ENCODE measurements at places on chromosomes 13 and 19. TPM values are rescaled to one million over a fixed set of nuclear protein-coding genes. Genes with fewer than 3 reads are reported as not detected.

The MYH14 gene
- 28.5 TPM for total RNA-seq

The WDR88 gene
- total RNA-seq, result not detected

The SHD gene
- total RNA-seq, result 0.11 TPM

The FAM187B gene
- not detected for total RNA-seq

The TMEM238 gene
- total RNA-seq, result 22.8 TPM

The ZNF765 gene
- 9.6 TPM for total RNA-seq

The MPV17L2 gene
- 44.7 TPM for total RNA-seq

- DNase-seq, result no peak
Measured at GRCh38 chr19:18155095-18156087, 2.4 kb downstream of the PIK3R2 start.

DNA sequence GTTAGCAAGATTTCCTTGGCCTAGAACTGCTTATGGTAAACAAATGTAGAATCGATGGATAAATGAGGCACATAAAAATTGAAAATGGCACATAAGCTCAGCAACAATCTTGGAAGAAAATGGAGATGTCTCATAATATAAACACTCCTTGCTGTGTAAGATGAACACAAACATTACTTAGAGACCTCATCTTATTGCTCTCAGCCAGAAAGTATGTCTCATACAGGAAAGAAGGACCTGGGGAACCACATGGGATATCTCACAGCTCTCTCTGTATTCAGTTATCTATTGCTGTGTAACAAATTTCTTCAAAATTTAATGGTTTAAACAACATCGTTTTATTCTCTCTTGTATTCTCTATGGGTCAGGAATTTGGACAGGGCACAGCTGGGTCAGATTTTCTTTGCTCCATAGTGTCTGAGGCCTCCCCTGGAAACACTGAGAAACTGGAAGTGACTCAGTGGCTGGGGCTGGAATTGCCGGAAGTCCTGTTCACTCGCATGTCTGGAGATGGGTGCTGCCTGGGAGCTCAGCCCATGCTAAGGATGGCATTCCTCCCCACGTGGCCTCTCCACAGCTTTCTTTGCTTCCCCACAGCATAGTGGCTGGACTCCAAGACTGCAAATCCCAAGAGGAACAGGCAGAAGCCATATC, 105.1 kb downstream of the NUFIP1 start:
- DNase-seq, result peak; percentile 62

DNA sequence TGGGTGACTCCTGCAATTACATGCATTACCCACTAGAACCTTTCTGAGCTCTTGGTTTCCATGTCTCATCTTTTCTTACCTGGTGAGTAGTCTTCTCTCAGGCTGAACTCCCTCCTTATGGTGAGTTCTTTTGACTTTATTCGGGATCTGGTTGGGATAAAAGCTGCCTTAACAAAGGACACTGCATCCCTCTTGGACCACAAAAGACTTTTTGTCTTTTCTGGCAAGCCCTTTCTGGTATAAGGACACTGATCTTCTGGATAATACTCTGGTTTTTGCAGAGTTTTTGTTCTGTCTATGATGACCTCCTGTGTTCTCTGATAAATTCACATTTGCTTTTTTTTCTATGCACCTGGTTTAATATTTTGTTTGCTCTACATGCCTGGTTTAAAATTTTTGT, 66.7 kb downstream of the SLITRK1 start:
- no peak for DNase-seq

GRCh38 chr13:20609145-20609544, 42.2 kb downstream of the IFT88 start:
- DNase-seq, result peak; percentile 70

- DNase-seq, result peak; percentile 64
Measured at GRCh38 chr13:51619614-51620013, 35.4 kb downstream of the WDFY2 start.

DNA sequence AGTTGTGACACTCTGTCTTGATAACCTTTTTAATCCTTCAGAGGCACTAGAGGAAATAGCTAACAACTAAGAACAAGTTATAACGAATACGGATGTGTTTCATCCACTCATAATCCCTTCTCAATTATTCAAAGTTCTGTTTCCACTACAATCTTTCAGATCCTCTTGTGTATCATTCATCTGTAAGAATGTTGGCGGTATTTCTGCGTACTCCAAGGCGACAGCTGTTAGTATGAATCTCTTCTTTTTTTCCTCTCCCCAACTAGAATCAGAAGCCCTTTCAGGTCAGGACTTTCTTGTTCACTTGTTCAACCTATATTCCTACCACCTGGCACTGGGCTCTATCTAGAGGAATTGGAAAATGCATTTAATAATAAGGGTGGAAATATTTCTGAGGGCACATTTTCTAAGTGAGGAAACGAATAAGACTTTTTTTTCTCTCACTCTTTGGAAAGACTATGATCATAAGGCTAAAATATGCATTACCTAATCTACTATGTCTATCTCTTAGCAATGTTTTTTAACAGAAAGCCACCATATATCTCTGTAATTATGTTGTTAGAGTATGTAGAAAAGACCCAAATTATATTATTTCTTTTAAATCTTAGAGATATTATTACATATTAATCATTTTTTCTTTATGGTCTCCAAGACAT, 492.9 kb downstream of the PCDH20 start:
- DNase-seq, result no peak

GRCh38 chr13:108561149-108561548, 68.3 kb upstream of the MYO16 start:
- DNase-seq, result no peak

- no peak for DNase-seq
Measured at GRCh38 chr19:49333811-49334288, 1.4 kb upstream of the CD37 start.

DNA sequence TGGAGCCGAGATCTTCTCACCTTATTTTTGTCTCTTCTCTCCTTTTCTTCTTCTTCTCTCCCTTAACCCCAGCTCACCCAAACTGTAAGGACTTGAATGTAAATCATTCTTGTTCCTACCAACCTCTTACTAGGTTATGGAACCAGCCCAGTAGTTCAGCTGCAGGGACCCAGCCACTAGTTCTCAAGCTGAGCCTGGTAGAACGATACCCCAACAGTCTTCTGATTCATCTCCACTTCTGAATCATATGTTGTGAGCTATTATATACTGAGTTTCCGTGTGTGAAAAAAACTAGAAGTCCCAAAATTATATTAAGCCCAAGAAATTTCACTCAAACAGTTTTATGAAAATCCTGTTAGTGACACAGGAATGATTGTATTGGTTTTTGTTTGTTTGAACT, 67.7 kb downstream of the DCT start:
- DNase-seq, result no peak

DNA sequence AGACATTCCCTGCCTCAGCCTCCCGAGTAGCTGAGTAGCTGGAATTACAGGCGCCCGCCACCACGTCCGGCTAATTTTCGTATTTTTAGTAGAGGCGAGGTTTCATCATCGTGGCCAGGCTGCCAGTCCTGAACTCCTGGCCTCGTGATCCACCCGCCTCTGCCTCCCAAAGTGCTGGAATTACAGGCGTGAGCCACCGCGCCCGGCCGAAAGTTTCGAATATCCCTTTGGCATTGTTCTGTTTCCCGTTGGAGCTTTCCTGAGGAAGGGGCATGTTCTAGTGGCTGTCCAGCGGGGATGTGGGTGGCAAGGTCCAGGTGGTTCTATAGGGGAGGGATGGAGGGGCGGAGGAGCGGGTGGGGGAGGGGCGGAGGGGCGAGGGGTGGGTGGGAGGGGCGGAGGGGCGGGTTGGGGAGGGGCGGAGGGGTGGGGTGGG, 2.1 kb upstream of the BSG start:
- DNase-seq, result no peak

DNA sequence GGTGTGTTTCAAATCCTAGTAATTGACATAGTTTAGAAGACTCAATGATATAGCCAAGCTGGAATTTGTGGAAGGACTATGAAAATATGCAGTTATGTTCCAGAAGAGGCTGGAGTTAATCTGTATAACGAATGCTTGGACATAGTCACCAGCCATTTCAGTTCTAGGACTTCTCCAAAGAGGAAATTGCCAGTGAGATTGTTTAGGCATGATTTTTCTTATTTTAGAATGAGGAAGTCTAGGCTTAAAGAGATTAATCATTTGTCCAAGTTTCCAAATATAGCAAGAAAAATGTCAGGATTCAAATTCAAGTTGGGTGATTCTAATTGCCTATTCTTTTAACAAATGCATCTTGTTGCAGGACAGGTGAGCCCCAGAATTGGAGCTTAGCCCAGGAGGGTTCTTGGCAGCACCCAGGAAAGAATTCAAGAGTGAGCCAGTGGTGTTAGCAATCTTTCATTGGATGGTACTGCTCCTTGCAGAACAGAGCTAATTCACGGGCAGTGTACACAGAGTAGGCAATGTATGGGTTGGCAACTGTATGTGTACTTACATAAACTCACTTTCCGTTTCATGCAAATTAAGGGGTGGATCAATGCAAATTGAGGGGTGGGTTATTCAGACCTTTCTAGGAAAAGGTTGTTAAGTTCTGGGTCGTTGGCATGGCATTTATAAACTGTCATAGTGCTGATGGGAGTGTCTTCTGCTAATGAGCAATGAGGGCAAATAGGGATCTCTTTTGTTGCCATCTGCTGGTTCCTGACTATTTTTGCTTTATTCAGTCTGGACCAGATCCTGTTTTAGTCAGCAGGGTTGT, 763.1 kb upstream of the SLITRK1 start:
- no peak for DNase-seq

GRCh38 chr19:34391813-34392212, 12.4 kb upstream of the PDCD2L start:
- DNase-seq, result no peak

DNA sequence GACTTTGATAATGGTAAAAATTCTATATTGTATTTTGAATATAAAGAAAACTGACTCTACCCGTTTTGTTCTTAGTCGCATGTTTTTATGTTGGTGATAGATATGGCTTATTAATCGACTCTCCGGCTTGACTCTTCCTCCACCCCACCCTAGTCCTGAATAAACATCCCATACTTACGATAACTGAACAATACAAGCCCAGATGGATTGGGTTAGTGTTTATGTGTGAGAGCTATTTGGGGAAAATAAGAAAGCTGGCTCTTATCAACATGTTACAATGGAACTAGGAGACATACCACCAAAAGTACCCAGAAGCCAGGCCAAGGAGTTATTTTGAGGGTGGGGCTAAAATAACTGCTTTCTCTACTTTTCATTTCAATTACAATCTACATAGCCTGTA, 796.3 kb downstream of the DIAPH3 start:
- DNase-seq, result no peak

- no peak for DNase-seq
Measured at GRCh38 chr13:46598140-46598819, 45.3 kb downstream of the LRCH1 start.

DNA sequence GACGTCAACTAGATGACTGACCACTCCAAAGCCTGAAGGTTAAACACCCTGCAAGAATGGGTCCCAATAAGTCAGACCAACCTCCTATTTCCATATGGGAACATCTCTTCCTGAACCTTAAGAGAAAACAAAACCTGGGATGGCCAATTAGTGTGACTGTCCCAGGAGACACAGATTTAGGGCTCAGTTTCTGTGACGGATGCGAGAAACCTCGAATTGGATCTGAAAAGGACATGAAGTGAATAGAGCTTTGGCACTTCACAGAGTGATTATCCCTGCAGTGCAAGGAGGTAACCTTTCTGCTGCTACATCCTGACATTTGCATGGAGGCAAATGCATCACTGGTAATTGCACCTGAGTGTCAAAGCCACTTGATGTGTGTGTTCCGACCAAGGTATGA, 442.2 kb upstream of the KLF12 start:
- DNase-seq, result no peak

DNA sequence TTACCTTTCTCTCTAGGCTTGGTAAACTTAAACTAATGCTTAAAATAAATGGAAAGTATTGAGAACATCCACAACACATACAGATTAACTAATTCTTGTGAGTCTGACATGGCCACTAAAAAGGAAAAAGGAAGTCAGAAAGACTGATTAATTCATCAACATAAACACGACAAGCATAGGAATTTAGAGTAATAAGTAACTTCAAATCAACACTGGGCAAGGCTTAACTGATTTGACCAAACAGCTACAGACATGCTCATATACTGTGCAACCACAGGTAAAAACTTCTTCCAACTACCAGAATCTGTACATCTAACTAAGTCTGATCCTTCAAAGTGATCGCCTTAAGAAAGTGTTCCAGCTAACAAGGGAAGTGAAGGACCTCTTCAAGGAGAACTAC, 20.5 kb downstream of the UGGT2 start:
- no peak for DNase-seq

DNA sequence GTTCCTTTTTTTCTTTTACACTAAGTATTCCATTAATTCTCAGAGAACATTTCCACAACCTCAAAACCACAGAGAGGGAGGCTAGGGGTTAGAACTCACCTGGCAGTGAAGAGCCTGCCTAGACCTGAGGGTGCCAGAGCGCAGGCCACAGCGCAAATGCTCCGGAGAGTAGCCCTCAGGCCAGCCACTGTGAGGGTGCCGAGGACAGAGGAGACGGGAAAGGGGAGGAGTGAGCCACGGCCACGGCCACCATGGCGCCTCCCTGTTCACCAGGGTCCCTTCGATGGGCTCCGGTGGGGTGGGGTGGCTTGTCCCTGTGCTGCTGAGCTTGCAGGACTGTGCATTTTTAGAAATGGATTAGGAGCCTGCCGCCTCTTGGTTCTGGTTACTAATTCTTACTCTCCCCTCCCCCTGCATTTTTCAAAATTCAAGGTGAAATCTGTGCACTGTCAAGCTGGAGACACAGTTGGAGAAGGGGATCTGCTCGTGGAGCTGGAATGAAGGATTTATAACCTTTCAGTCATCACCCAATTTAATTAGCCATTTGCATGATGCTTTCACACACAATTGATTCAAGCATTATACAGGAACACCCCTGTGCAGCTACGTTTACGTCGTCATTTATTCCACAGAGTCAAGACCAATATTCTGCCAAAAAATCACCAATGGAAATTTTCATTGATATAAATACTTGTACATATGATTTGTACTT, 58.8 kb downstream of the GGACT start:
- no peak for DNase-seq

GRCh38 chr13:43744261-43745031, 42.3 kb downstream of the ENOX1 start:
- no peak for DNase-seq

DNA sequence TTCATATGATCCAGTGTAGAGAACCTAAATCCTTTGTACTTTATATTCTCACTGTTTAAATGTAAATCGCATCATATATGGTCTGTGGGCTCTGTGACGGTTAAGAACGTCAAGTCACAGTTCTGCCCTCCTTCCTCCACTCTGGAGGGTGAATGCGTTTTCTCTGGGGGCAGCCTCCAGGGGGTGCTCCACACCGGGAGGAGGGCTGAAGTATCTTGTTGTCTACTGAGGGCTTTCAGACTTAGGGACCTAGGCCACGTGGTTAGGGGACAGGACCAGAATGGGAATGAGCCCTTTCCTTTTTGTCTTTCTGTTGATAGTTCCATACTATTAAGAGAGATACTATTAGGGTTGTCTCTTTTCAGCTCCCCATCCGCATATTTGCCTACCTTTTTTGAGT, 504.9 kb downstream of the FGF9 start:
- no peak for DNase-seq

- peak; percentile 30 for DNase-seq
Measured at GRCh38 chr13:46778890-46779289, 18.1 kb downstream of the ESD start.

GRCh38 chr19:23946569-23946968, 31.9 kb downstream of the ZNF726 start:
- DNase-seq, result no peak
